ENCODE measurements at places on chromosomes 11 and 22.

- DNase-seq = peak; percentile 57
These were observed 122.4 kb downstream of the WT1 start for GRCh38 chr11:32312865-32313403.

DNA sequence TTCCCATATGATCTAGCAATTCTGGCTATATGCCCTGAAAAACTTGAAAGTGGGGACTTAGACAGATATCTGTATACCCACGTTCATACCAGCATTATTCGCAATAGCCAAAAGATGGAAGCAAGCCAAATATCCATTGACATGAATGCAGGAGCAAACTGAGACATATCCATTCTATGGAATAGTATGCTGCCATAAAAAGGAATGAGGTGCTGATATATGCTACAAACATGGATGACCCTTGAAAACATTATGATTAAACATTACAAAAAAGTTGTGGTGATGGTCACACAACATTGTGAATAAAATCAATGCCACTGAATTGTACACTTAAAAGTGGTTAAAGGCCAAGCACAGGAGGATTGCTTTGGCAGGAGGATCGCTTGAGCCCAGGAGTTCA is 25.5 kb downstream of the MFNG start:
- DNase-seq = no peak

GRCh38 chr11:76806131-76806530 is 23.0 kb downstream of the TSKU start:
- no peak for DNase-seq

DNA sequence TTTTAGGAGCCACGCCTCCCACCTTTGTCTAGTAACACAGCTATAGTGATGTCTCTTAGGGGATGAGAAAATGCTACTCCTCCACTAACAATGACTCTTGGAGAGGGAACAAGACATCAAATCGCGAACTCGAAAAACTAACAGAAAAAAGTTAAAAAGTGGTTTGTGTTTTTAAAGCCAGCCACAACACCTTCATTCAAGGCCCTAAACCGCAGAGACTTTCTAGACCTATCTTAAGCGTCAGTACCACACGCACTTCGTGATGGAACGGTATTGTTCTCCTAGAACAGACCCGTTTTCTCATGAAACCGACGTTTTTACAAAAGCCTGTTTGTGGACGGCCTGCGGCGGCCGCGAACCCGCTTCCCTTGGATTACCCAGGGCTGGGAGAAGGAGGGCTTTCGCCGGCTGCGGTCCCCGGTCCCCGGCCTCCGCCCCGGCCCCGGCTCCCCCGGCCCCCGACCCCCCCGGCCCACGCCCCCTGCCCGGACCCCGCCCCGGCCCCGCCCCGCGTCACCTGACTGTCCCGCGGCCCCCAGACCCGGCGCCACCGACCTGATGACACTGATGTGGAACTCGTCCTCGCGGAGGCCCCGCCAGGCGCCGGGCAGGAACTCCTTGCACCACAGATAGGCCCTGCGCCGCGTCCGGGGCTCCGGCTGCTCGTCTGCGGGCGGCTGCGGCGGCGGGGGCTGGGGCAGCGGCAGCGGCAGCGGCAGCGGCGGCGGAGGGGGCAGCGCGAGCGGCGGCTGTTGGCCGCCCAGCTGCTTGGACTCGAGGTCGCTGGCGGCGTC is 718 bp downstream of the CHKA start:
- DNase-seq = no peak

DNA sequence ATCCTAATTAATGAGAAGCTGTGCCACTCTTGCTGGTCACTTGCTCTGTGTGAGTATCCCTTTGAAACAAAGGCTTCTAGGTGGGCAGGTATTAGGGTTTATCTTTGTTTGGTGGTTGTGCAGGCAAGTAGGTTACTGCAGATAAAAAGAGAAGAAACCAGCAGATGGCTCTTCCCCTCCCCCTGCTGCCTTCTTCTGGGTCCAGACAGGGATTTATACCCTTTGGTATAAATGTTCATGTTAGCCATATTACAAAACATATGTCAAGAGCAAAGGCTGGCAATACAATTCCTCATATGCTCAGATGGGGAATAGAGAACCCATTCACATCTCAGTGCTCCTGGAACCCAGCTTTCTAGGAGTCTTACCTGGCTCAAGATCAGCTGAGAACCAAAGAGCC is 109.9 kb downstream of the NAV2 start:
- DNase-seq = peak; percentile 87

DNA sequence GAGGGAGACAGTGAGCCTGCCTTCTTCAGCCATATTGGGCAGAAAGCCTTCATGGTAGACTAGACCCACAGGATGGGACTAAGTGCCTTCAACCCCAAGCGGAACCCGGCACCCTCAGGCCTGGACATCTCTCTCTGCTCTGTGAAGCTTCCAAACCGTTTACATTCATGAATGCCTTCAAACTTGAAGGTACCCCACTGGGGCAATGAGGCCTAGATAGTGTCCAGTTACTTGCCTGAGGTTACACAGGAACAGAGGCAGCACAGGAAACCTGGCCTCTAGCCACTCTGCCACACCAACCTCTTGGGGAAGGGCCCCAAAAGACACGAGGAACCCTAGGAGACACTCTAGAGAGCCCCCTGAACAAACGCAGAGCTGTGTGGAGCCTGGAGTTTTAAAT is 14.5 kb upstream of the CYP2R1 start:
- no peak for DNase-seq

Measured in NCI-H524 (cell line).